ENCODE measurements at places on chromosomes 1 and 21.

- no peak overlapping the region for H3K4me3 ChIP-seq
- H3K36me3 ChIP-seq: no peaks in the 10 kb centered on the region
- no peak overlapping the region for H3K27ac ChIP-seq
- peaks cover 15% of the 10 kb centered on the region for H3K27me3 ChIP-seq
- H3K4me1 ChIP-seq: no peaks in the 10 kb centered on the region
These were observed 86.4 kb downstream of the PLXNA2 start for GRCh38 chr1:208157769-208158168.

GRCh38 chr1:29753244-29753643 lies 516.9 kb downstream of the PTPRU start:
- no peak for DNase-seq
- H3K36me3 ChIP-seq: no peaks in the 10 kb centered on the region
- H3K4me3 ChIP-seq: no peak overlapping the region
- no peaks in the 10 kb centered on the region for H3K27me3 ChIP-seq
- no peak overlapping the region for H3K27ac ChIP-seq
- no peaks in the 10 kb centered on the region for H3K4me1 ChIP-seq

GRCh38 chr1:163703794-163704193 lies 382.0 kb downstream of the NUF2 start:
- H3K27me3 ChIP-seq: no peaks in the 10 kb centered on the region
- H3K27ac ChIP-seq: no peak overlapping the region
- H3K4me1 ChIP-seq: no peaks in the 10 kb centered on the region

DNA sequence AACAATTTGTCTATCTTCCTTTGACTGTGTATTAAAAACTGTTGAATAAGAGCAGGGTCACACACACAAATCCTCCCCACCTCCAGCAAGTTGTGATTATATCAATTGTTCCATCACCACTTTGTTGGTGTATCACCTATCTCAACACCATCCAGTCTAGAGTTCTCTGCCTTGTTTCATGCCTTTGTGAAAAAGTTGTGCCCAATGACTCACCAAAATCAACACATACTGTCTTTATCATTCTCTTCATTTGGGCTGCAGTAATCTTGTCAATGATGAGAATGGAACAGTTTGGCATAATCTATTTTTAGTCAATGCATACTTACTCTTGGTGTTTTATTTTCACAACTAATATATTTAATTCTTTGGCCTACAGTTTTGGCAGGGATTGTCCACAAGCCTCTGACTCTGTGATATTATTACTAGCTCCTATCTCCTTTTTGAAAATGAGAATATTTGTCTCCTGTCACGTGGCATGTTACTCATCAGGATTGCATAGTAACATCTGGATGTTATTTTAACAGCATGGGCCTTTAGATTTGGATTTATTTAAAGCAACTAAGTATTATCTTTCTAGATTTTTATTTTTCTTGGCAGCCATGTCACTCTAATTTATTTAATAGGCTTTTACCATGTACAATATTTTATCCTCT lies 5.1 kb downstream of the C1orf87 start:
- peaks cover 12% of the 10 kb centered on the region for H3K27me3 ChIP-seq
- H3K27ac ChIP-seq: no peak overlapping the region
- no peaks in the 10 kb centered on the region for H3K4me1 ChIP-seq
- DNase-seq: no peak
- no peak overlapping the region for H3K4me3 ChIP-seq

- no peak for DNase-seq
- H3K4me1 ChIP-seq: no peaks in the 10 kb centered on the region
- H3K36me3 ChIP-seq: no peaks in the 10 kb centered on the region
- no peak overlapping the region for H3K27ac ChIP-seq
- H3K27me3 ChIP-seq: no peaks in the 10 kb centered on the region
These were observed 67.9 kb downstream of the CYYR1 start for GRCh38 chr21:26505211-26505610.

DNA sequence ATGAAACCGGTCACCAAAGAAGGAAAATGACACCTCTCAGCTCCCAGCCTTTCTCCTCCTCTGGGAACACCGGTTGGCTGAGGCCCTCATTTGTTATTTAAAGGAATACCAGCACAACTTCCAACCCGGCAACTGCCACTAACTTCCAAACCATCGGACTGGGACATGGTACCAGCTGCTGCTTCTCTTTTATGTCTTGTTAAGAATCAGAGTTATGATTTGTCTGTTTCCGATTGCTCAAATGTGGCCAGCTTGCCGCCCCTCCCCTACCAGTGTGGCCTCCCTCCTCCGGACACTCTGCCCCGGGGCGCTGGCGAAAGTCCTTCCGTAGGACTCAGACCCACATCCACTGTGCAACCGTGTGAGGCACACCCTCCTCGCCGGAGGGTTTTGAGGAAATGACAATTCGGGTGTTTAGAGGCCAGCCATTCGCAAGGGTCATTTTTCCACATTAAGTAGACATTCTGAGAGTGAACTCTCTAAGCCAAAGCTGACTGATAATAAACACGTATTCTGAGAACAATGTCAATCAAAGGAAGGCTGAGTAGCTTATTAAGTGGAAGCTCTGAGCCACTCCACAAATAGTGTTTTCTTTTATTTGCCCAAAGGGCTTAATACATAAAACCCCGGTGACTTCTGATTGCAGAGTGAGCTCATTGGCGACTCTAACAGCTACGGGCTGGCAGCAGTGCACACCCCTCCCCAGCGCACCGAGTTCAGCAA lies 5.5 kb downstream of the RIPK4 start:
- peaks cover 54% of the 10 kb centered on the region for H3K27me3 ChIP-seq
- no peaks in the 10 kb centered on the region for H3K36me3 ChIP-seq
- no peak overlapping the region for H3K4me3 ChIP-seq
- H3K27ac ChIP-seq: no peak overlapping the region
- no peak for DNase-seq
- H3K4me1 ChIP-seq: peaks cover 13% of the 10 kb centered on the region

DNA sequence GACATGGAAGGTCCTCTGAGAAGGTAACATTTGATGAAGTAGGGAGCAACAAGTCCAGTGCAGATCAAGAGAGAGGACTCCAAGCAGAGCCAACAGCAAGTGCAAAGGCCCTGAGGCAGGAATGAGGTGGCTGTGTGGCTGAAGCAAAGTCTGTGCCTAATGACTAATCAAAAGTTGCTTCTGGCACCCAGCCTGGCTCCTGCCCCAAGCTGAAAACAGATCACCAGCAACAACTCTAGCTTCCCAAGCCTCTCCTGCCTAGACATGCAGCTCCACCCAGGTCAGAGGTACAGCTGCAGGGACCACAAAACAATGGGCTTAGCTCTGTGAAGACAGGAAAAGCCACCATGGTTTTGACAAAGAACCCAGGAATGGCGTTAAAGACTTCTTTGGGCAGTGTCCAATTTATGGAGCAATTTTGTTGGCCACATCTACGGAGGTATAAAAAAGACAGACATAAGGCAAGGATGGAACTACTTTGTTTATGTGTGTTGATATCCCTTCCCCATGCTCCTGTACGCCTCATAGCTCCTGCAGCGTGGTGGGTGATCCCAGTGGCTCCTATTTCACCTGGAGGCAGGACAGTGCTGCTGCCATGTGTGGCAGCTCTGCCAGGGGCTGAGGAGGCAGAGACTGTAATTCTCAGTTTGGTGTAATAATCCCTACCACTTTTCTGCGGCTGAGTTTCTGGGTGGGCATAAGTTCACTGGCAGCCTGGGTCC lies 26.4 kb upstream of the IGSF3 start:
- no peaks in the 10 kb centered on the region for H3K36me3 ChIP-seq
- no peak overlapping the region for H3K27ac ChIP-seq
- H3K4me1 ChIP-seq: no peaks in the 10 kb centered on the region
- DNase-seq: no peak
- no peak overlapping the region for H3K4me3 ChIP-seq

DNA sequence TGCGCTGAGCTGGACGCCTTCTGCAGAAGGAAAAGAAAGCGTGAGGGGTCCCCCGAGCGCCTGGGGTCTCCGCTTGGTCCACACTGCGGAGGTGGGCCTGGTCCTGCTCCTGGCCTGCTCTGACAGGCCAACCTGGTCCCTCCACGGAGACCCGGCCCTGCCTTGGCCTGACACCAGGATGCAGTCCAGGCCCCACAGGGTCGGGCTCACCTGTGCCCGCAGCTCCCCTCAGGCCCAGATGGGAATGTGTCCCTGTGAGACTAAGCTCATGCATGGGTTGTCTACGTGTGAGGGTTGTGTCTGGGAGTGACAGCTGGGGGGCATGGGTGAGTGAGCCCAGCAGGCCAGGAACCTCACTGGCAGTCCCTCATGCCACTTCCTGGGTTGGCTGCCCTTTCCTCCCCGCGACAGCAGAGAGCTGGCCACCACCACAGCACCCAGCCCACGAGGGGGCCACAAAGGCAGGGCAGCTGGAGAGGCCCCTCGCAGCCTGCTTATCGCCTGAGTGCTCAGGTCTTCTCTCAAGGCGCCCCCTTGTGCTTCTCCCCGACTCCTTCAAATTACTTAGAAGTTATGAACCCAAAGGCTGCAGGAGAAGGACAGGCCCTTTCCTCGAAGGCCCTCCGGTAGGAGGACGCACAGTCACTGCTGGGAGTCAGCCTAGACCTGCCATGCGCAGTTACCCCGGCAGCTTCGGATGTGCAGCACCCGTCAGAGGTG lies 41.1 kb downstream of the SLC45A1 start:
- no peak overlapping the region for H3K27ac ChIP-seq
- H3K27me3 ChIP-seq: no peaks in the 10 kb centered on the region
- H3K4me1 ChIP-seq: no peaks in the 10 kb centered on the region
- DNase-seq: no peak
- H3K36me3 ChIP-seq: peaks cover 9% of the 10 kb centered on the region

All from activated CD8-positive, alpha-beta T cell treated with anti-CD3 and anti-CD28 coated beads, Interleukin-2, amount 10 ng/mL, durations not matched to agents 7 days and 5 days (primary cell).